Retinal pigment epithelial cell (primary cell): ENCODE measurements at places on chromosomes 11 and 22.

GRCh38 chr11:46604796-46605195, 11.0 kb upstream of the AMBRA1 start:
- DNase-seq, result no peak

GRCh38 chr22:21961886-21962654, 9.4 kb upstream of the PPM1F start:
- DNase-seq, result no peak

DNA sequence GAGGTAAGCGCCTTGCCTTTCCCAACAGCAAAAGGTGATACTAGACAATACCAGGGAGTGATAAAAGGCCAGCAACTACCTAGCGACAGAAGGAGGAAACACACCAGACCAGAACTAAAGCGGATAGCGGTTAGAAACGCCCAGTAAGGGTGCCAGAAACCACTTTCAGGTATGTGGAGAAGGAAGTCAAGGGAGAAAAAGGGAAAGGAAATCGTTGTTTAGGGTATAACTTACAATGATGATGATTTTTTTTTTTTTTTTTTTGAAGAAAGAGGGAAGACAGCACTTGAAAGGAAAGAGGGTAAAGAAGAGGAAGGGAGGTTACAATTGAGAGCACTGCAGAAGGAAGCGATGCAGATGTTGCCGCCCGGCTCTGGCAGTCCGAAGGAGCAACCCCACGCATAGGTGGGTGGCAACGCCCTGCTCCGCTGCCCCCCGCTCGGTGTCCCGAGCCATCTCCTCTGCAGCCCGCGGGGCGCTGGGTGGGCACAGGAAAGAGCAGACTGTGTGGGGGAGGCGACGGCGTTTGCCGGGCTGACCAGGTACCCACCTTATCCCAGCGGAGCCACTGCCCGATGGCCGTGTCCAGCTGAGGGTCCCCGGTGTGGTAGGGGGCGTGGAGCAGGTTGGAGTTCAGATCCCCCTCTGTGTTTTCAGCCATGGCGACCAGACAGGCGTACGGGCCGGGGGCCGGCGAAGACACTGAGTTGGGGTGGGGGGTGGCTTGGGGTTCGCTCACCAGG, 561 bp downstream of the PGM2L1 start:
- no peak for DNase-seq

- DNase-seq, result no peak
These were observed 13.7 kb upstream of the SEC14L3 start for GRCh38 chr22:30485362-30485988.

DNA sequence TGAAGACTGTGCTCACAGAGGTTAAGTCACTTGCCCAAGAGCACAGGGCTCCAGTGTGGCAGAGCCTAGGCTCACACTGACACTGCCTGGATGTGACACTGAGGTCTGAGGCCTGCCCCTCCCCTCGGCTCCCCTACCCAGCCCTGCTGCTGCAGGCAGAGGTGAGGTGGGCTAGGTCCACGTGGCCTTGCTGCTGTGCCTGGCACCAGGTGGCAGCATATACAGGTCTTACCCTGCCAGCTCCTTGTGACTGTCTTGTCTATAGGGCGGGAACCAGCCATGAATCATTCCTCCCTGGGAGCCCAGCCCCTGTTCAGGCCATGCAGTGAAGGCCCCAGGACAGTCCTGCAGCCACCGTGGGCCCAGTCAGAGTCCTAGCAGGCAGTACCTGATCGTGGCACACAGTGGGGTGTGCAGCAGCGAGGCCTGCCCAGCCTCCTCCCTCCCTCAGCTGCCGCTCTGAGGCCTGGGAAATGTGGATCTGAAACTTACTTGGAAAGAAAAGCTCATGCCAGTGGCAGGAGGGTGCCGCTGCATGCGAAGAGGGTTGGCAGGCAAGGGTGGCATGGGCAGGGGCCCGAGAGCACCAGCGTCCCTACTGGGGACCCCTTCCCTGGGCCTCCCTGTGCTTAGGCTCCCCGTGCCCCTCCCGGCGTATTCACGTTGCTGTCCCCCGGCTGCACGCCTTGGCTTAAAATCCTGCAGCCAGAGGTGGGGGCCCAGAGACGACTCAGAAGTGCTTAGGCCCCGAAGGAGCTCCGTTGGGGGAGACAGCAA, 1.2 kb upstream of the CERK start:
- DNase-seq, result peak; percentile 86

DNA sequence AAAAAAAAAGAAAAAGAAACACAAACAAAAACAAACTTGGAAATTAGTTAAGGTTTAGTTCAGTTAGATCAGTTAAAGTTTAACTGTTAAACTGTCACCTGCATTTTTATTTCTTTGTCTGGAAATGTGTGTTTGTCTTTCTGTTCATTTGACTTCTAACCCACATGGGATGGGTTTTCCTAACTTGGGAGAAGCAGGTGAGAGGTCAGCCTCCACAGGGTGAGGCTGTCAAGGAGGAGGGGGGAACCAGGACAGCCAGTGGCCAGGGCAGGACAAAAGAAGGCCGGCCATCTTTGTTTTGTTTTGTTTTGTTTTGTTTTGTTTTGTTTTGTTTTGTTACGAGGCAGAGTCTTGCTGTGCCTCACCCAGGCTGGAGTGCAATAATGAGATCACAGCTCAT, 13.4 kb upstream of the GCAT start:
- DNase-seq, result no peak

GRCh38 chr22:45997777-45998637, 21.0 kb upstream of the WNT7B start:
- no peak for DNase-seq

DNA sequence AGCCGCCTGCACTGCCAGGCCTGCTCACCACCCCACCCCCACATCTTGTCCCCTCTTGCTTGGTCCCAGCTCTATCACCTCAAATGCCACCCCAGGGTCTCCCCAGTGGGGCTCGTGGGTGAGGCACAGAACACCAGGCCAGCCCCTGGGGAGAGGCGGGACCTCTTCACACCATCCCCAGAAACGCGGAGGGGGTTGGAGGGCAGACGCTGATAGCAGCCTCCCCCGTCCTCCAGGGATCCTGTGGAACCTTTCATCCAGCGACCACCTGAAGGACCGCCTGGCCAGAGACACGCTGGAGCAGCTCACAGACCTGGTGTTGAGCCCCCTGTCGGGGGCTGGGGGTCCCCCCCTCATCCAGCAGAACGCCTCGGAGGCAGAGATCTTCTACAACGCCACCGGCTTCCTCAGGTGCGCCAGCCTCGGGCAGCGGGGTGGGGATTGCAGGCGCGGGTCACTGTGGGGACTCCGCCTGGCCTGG, 5.8 kb downstream of the PKP3 start:
- DNase-seq, result no peak

GRCh38 chr22:46105494-46106278, 44.6 kb upstream of the PPARA start:
- DNase-seq, result no peak
